NCI-H2029 (cell line): ENCODE measurements at places on chromosomes 2 and 18.

DNA sequence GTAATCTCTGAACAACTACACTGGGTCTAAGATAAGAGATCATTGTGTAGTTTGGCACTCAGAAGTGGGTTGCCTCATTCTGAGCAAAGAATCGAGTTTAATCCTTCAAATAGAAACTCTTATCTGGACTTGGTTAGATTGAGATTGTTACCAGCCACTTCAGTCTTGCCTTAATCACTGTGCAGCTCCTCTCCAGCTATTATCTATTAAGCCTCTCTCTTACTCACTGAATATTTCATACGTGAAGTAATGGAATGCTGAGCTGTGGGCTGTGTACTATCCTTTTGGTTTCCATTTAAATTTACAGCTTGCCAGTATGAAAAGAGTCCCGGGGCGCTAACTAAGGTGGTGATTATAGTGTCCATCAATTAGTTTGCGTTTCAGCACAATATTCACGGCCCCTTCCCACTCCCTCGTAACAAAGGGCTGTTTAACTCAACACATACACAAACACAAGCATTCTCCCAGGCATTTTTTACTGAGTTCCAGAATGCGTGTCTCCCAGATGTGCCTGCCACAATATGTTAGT lies 65.7 kb upstream of the NCKAP5 start:
- no peak for DNase-seq

GRCh38 chr18:34816183-34816582 lies 106.1 kb downstream of the DTNA start:
- DNase-seq: no peak

DNA sequence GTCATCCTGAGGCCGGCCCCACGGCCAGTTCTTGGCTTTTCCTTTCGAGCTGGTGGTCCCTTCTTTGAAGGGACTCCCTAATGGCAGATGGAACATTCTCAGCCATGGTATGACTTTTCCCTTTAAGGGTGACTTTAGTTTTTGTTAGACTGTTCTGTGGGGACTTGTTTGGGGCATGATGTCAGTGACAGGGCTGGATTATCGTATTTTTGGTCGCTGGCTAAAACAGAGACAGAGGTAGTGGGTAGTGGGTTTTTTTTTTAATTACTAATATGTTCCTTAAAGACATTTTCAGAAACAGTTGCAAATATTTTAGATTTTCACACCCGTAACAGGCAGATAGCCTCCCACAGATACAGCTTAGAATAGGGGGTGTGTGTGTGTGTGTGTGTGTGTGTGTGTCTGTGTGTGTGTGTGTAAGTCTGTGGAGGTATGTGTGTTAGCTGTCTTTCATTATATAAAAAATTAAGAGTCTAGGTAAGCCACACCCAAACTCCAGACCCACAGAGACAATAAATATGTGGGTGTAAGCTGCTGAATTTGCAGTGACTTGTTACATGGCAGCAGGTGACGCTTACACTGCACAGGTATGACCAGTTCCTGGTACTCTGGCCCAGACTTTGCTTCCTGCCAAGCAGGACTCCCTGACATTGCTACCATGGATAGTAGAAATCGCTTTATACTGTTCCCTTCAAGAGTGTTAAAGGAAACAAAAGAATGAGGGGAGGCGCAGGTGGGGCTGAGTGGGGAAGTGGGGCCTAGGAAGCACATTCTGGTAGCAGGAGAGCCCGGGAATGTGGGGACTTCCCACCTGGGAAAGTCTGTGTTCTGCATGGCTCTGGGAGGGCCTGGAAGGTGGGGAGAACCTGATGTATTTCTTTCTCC lies 20.9 kb downstream of the NCK2 start:
- no peak for DNase-seq

DNA sequence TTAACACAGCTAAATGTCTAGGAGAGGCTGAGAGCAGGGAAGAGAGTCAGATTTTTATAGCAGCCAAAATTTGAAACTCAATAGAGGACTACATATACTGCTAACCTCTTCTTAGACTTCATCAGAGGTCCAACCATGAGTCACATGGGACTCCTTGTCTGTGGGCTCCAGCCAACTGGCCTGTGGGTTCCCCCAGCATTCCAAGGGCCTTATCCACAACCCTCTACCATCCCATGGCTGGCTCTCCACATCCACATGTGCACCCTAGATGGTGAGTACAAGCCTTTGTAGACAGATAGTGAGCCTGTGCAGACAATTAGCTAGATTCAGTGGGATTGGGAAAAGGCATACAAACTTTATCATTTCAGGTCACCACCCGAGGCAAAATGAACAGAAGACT lies 901.9 kb upstream of the ZEB2 start:
- no peak for DNase-seq

DNA sequence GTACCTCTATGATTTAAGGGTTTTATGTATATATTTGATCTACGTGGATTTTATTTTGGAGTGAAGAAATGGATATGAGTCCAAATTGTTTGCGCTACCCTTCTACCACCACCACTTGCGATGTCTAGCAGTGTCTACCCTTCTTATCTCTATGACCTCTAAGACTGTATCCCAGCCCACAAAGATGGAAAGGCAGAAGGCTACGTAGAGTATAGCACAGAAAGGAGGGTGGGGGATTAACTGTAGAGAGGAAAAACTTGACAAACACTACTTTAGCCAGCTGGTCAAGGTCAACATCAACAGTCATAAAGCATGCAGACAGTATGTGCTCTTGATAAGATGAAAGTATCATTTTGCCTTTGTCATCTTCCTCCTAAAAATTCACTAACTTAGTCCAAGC lies 14.4 kb downstream of the ITSN2 start:
- DNase-seq: no peak

DNA sequence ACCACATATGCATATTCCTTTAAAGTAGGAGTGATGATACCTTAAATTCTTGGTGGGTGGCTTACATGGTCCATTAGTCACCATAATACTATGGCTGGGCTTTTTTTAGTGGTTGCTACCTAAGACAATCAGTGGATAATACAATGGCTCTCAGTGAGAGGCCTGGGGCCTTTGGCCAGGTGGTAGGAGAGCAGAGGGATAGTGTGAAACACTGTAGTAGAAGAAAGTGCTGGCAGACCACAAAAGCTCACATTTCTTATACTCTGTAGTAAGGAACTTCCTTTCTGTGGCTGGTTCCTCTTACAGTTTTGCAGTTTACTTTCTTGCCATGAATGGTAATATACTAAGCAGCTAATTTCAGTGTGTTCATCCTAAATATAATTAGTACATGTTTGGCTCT lies 583.5 kb downstream of the XIRP2 start:
- no peak for DNase-seq

DNA sequence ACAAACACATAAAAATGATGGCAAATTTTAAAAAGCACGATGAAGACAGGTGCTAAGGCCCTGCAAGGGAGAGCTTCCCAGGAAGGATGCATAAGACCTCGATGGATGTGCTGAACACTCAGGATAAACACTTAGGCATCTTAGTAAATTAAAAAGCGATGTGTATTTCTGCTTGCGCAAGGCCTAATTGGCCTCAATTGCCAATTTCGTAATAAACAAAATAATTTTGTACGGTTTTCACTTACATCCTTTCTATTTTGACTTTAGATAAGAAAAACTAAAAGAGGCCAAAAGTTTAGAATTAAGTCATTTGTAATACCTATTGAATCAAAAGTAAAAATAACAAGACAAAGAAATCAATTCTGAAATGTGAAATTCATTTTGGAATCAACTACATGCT lies 189.1 kb downstream of the TCF4 start:
- no peak for DNase-seq

DNA sequence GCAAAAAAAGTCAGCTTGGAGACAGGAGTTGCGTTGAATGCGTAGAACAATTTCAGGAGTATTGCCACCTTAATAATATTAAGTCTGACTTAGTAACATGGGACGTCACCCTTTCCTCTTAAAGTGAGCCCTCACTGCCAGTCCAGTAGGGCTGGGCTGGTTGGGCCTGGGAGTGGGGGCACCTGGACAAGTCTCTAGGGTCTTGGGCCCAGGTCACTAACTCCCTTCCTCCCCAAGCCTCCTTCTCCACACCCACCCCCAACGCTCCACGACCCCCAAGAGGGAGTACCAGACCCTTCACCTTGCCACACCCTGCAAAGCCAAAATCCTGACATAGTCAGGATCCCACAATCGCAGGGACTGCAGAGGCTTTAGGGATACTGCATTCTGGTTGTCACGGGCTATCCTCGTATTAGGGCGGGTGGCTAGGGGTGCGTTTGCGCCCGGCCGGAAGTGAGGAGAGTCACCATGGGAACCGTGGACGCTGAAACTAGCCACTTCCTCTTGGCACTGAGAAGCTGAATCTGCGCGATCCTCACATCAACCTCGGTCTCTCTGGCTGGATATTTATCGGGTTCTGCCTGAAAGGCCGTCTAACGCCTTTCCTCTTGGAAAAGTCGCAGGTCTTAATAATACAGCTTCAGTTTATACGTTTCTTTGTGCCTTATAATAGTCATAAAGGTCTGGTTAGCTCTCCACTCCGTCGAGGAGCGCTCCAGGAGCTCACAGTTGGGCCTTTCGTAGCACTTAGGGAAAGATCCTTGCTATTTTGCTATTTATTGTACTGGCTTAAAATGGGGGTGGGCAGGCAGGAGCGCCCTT lies 10.3 kb upstream of the CXXC1 start:
- peak; percentile 57 for DNase-seq

DNA sequence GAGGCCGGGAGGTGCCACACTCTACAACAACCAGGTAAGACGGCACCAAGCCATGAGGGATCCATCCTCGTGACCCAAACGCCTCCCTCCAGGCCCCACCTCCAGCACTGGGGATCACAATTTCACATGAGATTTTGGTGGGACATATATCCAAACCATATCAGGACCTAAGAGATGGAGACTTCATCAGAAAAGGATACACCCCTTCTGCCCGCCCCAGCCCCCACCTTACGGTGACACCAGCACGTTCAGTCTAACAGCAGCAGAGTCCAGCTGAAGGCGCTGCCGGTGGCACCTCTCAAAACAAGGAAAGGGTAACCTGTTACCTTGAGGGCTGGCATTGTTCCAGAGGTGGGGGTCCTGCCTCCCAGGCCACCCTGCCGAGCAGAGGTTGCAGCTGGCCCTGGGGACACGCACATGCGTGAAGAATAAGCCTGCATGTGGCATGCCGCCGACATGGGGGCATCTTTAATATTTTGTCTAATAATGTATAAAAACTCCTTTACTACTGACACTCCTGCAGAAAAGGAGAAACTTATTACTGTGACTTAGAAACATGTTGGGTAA lies 154.4 kb downstream of the GALR1 start:
- no peak for DNase-seq
